Stimulated activated CD8-positive, alpha-beta memory T cell treated with anti-CD3 and anti-CD28 coated beads, Interleukin-4, amount 100 ng/mL, for 4 hours (primary cell): ENCODE measurements at places on chromosomes 1 and 21.

DNA sequence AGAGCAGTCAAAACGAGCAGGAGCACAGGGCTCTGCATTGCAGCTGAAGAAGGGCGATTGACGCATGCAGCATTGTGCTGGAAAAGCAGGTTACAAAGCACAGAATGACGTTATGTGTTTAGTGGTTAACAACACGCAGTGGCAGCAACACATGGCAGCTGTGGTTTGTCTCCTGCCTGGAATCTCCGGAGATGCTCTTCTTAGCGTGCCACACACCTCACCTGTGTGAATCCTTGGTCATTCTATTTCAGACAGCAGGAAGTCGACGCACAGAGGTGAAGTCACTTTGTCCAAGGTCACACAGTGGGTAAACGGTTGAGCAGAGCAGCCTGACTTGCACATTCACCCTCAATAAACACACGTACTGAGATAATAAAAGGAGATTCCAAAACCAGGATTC lies 14.7 kb downstream of the OBSCN start:
- DNase-seq = no peak

- no peak for DNase-seq
These were observed 172.7 kb upstream of the NR5A2 start for GRCh38 chr1:199854686-199855321.

- DNase-seq = no peak
These were observed 226.0 kb downstream of the NPHP4 start for GRCh38 chr1:5765997-5766913.

DNA sequence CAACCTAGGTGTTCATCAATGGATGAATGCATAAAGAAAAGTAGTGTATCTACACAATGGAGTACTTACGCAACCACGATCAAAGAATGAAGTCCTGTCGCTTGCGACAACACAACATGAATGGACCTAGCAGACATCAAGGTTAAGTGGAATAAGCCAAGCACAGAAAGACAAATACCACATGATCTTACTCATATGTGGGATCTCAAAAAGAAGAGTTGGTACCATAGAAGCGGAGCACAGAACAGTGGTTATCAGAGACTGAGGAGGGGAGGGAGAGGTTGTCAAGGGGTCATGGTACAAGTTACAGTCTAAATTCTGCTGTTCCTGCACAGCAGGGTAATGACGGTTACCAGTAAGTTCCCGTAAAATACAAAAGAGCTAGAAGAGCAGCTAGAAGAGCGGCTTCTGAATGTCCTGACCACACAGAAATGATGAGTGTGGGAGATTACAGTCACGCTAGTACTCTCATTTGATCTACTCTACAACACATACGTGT lies 36.7 kb downstream of the NPHP4 start:
- DNase-seq = no peak

- no peak for DNase-seq
These were observed 68.8 kb upstream of the RGS1 start for GRCh38 chr1:192506741-192507155.

DNA sequence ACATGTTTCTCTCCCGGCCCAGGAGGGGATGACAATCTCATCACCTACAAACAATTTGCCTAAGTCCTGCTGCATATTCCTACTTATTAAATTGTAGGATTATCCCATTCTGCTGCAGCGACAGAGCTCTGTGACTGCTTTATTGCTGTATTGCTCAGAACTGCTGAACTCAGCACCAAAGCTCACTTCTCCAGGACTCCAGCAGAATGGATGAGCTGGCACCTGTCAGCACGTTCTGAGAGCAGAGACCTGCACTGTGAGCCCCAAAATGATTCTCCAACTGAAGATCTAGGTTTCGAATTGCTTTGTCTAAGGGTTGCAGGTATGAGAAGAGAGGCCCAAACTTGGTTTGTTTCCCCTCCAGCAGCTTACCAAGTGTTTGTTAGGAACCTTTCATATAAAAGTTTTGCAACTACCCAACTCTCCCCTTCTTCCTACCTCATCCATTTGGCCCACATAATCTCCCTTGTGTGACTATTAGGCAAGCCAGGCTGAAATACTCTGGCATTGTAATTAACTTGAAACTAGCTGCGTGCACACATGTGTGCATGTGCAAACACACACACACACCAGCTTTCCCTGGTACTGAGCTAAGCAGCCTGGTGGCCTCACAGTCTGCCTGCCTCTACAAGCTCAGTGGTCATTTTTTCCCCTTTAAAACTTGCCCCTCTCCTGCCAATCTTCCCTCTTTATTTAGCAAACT lies 161.4 kb upstream of the CAMK1G start:
- no peak for DNase-seq

- no peak for DNase-seq
These were observed 78.1 kb downstream of the KCNJ15 start for GRCh38 chr21:38334866-38335265.

DNA sequence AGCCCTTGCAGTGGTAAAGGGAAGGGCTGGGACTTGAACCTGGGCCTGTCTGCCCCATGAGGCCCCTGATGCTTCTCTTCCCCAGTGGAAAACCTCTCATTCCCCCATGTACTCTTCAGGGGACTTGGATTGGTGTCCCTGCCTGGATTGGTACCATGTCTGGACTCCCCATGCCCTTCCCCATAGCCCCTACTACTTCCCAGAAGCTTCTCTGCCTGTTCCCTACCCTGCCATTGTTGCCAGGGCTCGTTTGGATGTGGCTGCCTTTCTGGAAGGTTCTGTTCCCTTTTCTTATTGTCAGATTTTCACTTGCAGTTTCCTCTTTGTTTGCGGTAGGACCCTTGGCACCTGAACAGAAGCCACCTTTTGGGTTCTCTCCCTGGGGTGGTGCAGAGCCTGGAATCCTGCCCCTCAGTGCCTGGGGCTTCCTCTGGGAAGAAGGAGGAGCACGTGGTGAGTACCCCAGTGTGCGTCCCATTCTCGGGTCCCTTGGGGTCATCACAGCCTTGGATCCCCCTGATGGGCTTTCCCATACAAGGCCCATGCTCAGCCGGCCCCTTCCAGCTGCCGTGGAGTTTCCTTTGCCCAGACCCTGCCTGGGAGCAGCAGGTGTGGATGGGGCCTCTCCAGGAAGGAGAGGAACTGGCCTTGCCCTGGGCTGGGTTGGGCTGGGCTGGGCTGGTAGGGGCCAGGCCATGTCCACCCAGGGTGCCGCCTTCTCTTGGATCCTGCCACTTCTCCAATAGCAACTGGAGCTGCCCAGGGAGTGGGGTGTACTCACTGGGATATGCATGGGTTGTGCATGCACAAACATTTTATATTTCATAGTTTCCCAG lies 281.1 kb downstream of the PTPRU start:
- no peak for DNase-seq
